ENCODE measurements at places on chromosomes 12 and 14.

DNA sequence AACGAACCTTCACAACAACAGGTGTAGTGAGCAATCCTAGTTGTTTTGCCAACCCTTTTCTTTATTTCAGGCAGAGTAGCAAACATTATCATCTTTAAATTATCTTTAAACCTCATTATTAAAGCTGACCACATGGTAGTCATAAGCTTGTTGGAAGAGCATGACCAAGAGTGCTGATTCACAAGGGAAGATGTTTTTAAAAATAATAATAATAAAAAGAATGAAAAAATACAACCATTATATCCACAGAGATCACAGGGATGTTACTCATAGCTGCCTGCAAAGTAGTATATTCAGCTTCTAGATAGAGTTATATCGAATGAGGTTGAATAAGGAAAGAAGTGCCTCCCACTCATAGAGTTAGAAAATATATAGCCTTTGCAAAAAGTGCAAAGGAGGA is 101.0 kb upstream of the FLRT2 start:
- no peak for DNase-seq

GRCh38 chr12:87317302-87317701 is 711.9 kb downstream of the C12orf50 start:
- no peak for DNase-seq

- DNase-seq, result peak; percentile 24
Observed at GRCh38 chr12:124687917-124688316, 120.5 kb upstream of the NCOR2 start.

DNA sequence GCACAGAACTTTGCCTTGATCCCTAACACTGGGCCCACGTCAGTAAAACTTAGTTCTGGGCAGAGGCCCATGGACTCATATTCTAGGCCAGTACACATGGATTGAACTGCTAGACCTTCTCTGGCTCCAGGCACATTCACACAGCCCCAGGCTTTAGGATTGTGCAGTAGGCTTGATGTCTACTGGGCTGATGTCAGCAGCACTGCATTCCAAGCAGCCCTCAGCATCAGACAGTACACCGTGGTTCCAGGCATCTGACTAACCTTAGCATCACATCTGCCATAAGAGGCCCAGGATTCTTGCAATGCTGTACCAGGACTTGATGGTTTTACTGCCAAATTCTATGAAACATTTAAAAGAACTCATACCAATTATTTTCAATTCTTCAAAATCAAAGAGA is 301.9 kb downstream of the CCER1 start:
- DNase-seq, result no peak

GRCh38 chr12:67826946-67827720 is 162.1 kb upstream of the IFNG-AS1 start:
- no peak for DNase-seq

DNA sequence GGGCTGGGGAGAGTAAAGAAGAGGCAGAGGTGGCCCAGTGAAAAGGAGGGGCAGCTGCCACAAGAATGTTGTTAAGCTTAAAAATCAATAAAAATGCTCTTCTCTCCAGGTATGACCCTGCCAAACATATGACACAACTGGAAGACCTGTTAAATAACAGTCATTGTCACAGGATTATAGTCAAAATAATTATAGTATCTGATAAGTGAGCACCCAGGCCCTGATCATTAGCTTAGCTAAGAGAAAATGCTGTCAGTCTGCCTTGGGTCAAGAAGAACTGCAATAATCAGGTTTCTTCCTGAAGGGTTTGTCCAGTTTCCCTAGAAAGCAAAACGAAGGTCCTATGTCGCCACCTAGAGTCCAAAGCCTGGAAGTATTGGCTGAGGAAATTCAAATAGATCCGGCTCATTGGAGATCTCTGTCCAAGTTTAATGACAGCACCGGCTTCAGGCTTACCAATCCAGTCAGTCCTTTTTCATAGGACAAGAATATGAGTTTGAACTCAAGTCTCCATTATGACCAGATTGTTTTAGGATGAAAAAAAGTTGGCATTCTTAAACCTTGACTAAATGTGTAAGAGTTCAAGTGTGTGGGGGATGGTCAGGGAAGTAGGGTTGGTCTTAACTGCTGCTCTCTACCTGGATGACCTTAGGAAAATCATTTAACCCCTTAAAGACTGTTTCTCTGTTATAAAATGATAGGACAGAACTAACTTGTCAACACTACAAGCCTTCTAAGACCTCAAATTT is 22.5 kb upstream of the NKX2-8 start:
- DNase-seq, result peak; percentile 87

DNA sequence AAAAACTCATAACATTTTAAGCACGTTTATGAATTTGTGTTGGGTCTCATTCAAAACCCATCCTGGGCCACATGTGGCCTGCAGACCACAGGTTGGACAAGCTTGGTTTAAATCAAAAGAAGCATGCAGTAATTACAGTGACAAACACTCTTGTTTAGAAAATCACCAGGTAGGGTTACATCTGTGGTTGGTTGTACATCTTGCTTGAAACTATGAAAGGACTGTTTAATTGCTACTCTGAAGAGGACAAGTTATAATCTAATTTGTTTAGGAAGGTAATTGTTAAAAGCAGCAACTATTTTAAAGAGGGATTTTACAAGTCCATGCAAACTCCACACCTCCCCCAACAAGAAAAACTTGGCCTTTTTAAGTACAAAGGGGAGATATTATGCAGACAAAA is 4.0 kb downstream of the TRIP11 start:
- DNase-seq, result no peak

DNA sequence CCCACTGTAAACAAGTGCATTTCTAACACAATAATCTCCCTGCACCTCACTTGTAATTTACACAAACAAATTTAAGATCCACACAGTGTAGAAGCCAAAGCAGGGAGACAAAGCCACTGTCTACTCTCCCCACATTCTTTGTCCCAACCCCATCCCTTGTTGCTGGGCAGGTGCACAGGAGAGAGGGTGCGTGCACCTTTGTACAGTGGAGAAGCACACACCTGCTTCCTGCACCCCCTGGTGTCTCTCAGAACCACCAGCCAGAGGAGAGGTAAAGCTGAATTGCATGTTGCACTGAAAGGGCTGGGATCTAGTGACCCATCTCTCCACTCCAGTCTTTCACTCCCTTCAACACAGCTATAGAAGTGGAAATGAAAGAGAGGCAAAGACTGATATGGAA is 51.4 kb upstream of the IFNG-AS1 start:
- DNase-seq, result no peak

GRCh38 chr14:104360501-104360900 is 219.1 kb upstream of the C14orf180 start:
- no peak for DNase-seq

DNA sequence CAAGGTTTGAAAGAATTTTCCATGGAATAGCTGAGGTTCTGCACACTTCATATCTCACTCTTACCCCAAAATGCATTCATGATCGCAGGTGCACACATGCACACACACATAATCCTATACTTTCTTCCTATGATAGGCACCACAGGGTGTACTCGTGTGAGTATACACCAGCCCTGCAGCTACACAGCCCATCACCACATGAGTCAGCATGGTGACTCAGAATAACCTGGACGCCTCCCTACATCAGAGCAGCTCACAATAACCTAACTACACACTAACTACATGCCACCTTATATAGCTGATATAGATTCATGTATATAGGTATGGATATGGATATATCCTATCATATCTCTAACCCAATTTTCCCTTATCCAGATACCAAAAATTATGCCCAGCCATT is 850.2 kb upstream of the TMEM132C start:
- DNase-seq, result no peak

- no peak for DNase-seq
Observed at GRCh38 chr12:124172636-124173035, 122.3 kb upstream of the RFLNA start.

DNA sequence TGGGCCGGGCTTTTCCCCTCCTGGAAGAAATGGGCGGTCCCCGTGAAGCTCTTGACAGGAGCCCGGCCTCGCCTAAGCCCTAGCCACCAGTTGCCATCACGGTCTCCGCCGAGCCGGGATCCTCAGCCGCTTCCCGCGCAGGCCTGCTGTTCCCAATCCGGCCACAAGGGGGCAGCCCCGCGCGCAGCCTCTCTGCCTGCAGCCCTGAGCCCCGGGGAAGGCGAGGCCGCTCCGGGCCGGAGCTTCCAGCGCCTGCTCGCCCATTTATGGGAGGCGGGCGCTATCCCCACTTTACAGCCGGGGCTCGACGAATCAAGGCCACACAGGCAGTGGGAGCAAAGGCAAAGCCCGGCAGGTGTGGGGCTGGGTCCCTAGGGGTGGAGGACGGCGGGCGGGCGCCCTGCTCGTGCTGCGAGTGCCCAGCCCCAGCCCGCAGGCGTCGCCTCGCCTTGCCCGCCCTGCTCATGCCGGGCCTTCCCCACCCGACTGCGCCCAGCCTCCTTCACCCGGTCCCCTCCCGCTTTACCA is 61.5 kb downstream of the LGMN start:
- peak; percentile 77 for DNase-seq

DNA sequence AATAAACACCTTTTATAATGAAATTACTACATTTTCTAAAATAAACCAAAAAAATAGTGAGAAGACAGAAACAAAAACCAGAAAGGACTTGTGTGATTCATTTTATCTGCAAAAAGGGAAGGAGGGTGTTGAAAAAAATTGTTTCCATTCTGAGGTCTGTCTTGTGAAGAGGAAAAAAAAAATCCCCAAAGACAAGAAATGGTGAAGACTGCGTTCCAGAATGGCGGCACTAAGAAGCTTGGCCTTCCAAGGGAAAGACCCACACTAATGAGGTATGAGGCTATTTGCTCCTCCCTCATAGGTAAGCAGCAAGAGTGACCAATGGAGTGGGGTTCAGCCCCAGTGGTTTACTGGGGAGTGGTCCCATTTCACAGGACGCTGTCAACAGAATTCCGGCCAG is 35.0 kb downstream of the GNPTAB start:
- no peak for DNase-seq

DNA sequence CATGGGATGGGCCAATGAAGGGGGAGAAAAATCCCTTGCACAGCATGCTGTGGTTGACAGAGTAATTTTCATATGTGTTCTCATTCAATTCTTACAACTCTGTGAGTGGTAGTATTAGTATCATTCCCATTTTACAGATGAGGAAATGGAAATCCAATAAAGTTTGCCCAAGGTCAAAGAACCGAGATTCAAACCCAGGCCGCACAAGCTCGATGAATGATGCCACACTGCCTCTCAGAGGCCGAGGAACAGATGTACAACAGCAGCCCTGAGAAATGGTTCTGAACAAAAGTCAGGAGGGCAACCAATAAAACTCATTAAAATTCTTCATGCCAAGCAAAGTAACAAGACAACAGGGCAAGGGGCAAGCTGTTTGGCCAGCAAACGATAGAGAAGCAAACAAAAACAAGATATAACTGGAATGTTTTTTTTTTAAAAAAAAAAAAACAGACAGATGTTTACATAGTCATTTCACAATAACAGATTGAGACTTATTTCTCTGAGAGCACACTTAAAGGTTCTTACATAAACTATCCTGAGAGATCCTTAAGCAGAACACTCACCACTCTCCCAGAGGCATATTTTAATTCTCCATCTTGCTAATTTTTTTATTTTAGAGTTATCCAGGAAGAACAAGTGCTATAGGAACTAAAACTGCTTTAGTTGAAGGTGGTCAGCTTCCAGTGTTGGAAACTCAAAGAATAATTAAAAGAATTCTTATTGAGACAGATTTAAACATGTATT is 85.8 kb downstream of the EXOC5 start:
- peak; percentile 34 for DNase-seq

All from NCI-H1092 (cell line).